HFF-Myc (cell line): ENCODE measurements at places on chromosomes 4 and X.

DNA sequence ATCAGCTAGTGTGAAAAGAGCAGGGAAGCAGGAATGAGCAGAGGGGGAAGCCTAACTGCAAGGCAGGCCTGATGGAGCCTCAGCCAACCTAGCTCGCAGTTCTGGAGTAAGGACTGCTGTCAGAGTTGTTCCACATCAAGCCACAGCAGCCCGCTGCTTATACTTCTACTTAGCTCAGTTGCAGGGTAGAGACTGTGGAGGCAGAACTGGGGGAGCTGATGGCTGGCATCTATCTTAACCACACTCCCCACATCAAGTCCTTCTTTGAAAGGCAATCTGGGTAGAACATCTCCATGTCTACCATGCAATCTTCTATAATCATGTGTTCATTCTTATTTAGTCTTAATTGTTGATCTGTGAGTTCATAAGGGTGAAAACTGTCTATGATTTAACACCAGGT is 46.1 kb downstream of the DDX60 start:
- DNase-seq, result no peak

DNA sequence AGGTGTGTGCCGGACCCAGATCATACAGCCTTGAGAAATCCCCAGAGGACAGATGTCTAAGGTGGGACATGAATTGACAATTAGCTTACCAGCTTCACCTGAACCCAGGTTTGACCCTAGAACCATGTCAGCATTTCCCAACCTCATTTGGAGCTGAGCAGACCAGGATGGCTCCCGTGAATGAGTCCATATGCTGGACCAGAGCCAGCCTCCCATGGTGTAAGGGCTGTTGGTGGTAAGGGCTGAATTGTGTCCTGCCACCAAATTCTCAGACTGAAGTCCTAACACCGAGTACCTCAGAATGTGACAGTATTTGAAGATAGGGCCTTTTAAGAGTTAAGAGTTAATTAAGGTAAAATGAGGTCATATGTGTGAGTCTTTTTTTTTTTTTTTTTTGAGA is 88.3 kb downstream of the SLC34A2 start:
- DNase-seq, result no peak

DNA sequence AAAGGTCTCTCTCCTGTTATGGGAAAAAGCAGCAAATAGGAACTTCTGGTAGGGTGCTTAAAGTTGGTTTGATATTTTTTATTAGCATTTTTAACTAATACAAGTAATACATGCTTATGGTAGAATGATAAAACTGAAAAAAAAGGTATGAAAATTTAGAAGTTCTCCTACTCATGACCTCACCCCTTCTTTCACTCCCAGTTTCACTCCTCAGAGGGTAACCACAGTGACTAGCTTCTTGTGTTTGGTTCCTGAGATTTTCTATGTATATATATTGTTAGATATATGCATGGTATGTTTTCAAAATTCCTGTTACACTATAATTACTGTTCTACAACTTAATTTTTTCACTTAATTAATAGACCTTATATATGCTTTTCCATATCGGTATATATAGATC is 66.5 kb downstream of the AR start:
- no peak for DNase-seq

DNA sequence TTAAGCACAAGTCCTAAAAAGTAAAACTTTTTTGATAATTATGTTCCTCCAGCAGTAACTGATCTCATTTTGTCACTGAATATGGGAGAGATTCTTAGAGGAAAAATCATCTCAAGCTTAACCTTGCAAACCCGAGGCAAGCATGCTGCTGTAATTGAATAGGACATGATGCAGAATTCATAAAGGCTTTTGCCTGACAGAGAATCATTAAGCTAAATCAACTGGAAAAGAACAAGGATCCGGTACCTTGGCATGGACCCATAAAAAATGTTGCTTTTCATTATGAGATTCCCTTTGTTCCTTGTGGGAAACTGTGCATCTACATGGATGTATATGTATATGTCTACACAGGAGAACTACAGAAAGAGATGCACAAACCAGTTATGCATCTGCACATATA is 149.1 kb downstream of the PAPSS1 start:
- no peak for DNase-seq

DNA sequence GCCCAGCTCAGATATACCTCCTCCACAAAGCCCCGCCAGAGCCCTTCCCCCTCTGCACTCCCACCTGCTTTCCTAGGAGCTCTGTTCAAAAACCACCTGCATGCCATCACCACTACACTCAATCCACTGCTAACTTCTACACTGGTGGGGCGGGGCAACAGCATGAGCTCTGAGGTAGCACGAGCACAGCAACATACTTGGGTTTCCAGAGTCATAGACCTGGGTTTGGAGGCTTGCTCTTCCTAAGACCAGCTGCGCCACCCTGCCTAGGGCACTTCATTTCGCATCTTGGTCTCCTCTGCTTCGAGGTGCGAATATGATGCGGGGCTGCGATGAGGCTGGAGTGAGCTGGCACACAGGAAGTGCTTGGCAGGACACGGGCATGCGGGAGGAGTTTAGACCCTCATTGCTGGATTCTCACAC is 3.6 kb downstream of the SASH3 start:
- DNase-seq, result no peak

GRCh38 chrX:84118315-84118714 is 69.7 kb downstream of the RPS6KA6 start:
- DNase-seq, result no peak

- DNase-seq, result no peak
Observed at GRCh38 chr4:24849756-24850155, 54.4 kb downstream of the SOD3 start.

DNA sequence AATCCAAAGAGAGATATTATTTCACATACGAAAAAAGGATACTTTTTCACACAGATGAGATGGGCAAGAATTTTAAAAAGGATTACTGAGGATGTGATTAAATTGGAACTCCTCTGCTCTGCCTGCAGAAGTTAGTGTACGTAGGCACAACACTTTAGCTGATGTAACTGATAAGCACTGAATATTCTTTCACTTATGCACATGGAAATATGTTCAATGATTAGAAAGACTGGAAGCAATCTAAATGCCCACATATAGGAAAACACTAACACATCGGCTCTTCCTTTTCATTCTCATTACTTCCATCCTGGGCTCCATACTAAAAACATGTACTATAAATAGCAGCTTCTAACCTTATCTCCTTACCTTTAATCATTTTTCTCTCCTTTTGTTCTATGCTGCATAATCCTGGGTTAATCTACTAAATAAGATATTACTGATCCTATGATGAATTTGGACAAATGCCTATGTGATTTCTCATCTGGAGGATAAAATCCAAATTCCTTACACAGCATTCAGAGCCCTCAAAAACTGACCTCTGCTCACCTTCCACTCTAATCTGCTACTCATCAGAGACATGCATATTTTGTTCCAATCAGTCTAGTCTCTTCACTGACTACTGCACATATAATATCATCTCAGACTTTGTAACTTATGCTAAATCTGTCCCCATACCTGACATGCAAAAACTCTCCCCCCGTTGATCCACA is 197.8 kb downstream of the PDGFC start:
- no peak for DNase-seq

- DNase-seq, result no peak
Observed at GRCh38 chr4:8269535-8270417, at the start of gene HTRA3. Gene HTRA3 (plus strand): TSS chr4:8269754. CDS start chr4:8269969, 215 bp downstream.

DNA sequence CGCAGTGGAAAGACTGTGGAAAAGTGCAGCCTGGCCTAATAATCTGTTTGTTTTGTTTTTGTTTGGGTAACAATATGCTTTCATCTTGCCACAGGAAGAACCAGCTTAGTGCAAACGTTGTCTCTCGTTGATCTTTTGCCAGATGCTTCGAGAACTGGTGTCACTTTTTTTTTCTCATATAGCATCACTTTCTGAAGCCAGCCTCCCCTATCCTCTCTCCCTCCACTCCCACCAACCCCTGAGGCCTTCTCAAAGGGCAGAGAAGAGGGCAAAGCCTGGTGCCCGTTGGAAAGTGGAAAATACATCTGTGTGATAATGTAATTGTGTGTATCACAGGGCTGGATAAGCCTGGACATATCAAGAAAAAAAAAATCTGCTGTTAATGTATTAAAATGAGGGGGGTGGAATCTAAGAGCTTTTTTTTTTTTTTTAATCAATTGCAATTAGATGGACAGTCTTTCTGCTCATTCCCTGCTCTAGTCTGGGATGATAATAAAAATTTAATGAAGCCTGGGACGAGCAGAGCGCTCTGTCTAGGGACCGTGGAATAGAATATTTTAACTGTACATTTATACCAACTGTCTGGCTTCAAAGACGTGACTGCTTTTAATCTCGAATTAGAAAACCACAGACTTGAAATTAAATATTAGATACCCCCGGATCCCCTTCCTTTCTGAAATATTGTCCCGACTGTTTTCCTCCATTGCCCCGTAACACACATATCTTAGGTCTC is 8.1 kb downstream of the POU4F2 start:
- no peak for DNase-seq

DNA sequence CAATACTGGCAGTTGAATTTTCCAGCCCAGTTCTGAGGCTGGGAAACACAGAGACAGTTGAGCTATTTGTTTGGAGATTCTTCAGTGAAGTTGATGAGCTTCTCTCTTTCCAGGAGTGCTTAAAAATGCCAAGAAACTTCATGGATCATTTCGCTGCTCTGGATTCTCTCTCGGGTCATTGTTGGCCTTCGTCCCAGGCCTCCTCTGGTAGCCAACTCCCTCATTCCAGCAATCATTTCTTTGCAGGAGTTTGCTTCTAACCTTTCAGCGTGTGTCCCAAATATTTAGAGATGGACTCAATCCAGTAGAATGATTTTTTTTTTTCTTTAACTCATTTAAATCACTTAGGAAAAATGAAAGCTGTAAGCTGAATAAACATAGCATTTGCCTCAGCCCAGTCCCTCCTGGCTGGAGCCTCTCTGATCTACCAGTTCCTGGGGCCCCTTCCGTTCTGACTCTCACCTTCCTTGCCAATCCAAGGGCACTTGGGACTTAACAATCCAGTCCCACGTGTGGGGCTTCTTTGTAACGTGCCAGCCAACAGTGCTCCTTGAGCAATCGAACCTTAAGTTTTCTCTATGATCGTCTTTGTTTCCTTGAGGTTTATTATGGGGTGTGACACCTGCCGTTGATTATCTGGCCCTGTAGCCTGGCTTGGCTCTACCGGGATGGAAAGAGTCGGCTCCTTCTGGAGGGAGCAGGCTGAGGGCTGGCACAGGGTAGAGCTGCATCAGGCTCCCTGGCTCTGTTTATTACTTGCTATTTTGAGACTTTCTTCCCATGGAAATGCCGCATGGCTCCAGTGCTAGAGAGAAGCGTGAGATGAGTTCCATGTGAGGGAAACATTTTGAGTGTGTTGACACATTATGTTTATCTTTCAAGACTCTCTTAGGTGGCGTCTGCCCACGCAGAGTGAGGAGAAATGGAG is 80.4 kb upstream of the GPC4 start:
- no peak for DNase-seq

DNA sequence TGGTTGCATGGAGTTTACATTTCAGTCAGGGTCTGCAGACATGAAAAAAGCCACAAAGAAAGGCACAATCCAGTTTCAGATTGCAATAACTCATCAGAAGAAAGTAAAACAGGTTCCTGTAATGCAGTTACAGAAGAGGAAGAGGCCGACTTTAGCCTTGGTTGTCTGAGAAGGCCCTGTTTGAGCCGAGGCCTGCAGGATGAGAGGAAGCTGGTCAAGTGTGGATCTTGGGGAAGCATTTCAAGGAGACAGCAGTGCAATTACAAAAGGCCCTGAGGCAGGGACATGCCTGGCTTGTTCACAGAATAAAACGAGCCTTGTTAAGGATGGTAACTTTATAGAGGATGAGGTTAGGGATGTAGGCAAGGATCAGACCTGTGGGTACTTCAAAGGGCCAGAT is 62.4 kb downstream of the AFF2 start:
- DNase-seq, result no peak

- DNase-seq, result no peak
Observed at GRCh38 chr4:176262243-176262642, 6.8 kb downstream of the ASB5 start.

GRCh38 chr4:7272404-7272803 is 80.1 kb downstream of the SORCS2 start:
- DNase-seq, result no peak

DNA sequence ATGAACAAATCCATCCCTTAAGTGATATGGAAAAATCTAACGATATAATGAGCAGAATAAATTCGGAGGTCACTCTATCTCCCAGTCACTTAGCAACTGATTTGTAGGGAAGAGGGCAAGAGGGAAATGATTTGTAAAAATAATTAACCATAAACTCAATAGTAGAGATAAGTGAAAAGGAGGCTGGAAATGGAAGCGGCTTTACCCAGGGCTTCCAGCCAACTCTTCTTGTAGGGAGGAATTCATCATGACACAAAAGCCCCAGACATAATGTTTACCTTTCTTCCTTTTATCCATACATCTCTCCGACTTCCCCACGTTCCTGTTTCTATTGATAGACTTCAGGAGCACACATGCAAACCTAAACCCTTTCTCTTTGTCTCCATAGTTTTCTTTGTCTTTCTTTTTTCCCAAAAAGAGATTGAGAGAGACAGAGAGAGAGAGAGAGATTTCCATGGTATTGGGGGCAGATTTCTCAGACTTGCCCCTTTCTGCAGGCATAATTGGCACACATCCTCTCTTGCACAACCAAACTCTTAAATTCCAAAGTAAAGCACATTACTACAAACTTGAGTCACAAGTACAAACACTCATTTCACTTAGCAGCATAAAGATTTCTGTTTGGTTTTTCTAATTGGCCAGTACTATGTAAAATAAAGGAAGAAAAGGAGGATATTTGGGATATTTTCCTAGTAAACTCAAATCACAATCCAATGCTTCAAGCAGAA is 140.9 kb downstream of the MAPK10 start:
- no peak for DNase-seq

DNA sequence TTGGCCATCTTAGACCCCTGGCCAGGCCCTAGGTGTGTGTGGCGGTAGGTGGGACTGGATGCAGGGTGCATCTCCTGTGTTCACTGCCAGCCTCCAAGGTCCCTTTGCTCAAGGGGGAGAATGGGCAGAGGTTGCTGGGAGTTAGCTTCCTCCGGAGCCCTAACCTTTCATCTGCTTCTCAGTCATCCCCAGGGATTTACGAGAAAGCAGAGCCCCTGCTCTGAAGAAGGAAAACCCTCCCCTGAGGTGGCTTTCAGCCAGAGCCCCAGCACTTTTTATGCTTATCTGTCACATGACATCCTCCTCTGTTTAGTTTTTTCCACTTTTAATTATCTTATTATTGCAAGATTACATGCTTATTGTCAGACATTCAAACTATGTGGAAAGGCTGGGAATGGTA is 44.9 kb upstream of the DDX3X start:
- no peak for DNase-seq

DNA sequence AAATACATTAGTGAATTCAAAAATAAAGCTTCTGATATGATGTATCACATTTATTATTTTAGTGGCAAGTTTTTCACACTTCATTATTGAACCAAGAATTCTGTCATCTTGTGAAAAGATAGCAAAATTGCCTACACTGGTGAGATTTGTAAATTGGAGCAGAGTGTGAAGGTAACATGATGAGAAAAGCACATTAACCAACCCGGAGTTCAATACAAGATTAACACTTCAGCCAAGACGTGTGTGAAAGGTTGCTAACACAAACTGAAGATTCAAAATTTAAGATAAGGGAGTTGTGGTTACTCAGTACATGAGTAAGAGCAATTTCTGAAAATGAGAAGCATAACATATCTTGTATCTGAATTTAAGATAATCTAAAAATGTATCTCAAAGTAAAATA is 346.7 kb downstream of the PDHA2 start:
- DNase-seq, result no peak

GRCh38 chr4:53128231-53128630 is 237.6 kb downstream of the SCFD2 start:
- DNase-seq, result no peak
